ENCODE measurements at places on chromosomes 11 and 22.

DNA sequence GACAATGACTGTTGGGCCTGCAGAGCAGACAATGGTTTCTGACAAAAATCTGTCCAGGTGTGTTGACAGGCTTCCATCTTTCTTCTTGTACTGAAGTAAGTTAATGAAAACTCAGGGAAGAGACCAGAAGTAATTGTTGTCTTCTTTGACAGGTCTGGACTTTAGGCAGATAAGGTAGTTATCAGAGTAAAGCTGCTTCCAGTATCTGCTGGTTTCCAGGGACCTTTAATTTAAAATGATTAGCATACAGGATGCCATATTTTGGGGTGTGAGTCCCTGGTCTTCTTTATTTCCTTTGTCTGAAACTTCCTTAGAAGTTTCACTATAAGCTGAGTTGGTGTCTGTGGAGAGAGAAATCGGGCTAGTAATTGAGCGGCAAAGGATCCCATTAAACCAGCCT is 1.4 kb downstream of the TMX2 start:
- no peak for DNase-seq

DNA sequence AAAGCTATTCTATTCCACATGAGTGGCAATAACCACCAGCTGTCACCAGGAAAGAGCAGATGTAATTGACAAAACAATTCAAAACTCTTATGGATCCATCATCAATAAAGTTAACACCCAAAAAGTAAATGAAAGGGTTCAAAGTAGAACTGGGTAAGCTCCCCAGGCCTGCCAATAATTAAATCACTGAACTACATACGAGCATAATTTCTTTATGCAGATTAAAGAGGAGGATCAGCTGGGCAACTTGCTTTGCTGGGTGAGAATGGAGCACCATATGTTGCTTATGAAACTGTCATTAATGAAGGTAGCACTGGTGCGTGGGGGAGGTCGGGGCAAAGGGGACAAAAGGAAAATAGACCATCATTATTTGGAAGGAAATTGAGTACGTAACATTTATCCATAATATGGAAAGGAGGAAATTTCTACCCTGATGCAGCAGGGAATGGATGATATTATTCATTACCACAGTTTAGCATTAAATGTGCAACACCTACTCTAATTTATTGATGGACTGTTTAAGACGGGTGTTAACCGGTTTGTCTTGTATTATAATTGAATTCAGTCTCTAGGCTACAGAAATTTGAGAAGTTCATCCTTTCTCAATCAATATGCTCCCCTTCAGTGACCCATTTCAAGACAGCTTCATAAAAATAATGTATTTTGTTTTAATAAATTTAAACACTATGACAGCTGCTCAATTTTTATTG is 315.9 kb downstream of the CADM1 start:
- DNase-seq: no peak

GRCh38 chr11:131392528-131393255 is 22.3 kb downstream of the NTM start:
- DNase-seq: peak; percentile 28

- no peak for DNase-seq
Measured at GRCh38 chr11:66676931-66677598, 622 bp downstream of the RBM4B start.

- peak; percentile 77 for DNase-seq
Measured at GRCh38 chr22:40176921-40177737, 596 bp upstream of the TNRC6B start.

- DNase-seq: no peak
Measured at GRCh38 chr11:129402206-129403171, 26.8 kb downstream of the BARX2 start.

DNA sequence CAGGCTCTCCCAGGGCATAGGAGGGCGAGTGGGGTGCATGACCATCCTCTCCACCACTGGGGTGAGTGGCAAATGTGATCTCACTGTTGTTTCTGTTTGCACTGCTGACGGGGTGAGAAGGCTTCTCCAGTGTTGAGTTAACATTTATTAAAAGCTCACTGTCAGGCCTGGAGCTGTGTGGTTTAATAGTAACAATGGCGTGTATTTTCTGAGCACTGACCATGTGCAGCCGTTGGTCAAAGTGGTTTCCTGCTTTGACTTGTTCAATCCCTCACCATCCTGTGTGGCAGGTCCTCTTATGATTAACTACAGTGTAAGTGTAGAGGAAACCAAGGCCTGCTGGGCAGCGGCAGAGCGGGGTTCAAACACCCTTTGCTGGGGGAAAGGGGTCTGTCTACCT is 4.4 kb downstream of the A4GALT start:
- DNase-seq: no peak

GRCh38 chr22:40238425-40239344 is 61.0 kb downstream of the TNRC6B start:
- DNase-seq: no peak

DNA sequence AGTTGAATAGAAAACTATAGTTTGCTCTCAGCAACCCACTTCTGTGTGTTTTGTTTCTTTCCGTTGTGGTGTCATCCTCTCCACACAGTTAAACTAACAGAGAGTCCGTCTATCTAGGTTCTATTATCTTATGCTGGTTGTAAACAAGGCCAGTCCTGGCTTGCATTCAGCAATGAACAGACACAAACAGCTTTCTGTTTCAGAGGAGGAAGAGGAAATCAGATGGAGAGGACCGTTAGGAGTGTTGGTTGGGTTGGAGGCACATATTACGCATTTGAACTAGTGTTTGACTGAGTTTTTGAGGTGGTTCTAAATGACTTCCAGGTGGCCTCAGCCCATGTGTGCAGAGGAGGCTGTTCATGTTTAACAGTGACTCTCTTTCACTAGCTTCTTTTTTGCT is 129.5 kb upstream of the SORL1-AS1 start:
- no peak for DNase-seq

DNA sequence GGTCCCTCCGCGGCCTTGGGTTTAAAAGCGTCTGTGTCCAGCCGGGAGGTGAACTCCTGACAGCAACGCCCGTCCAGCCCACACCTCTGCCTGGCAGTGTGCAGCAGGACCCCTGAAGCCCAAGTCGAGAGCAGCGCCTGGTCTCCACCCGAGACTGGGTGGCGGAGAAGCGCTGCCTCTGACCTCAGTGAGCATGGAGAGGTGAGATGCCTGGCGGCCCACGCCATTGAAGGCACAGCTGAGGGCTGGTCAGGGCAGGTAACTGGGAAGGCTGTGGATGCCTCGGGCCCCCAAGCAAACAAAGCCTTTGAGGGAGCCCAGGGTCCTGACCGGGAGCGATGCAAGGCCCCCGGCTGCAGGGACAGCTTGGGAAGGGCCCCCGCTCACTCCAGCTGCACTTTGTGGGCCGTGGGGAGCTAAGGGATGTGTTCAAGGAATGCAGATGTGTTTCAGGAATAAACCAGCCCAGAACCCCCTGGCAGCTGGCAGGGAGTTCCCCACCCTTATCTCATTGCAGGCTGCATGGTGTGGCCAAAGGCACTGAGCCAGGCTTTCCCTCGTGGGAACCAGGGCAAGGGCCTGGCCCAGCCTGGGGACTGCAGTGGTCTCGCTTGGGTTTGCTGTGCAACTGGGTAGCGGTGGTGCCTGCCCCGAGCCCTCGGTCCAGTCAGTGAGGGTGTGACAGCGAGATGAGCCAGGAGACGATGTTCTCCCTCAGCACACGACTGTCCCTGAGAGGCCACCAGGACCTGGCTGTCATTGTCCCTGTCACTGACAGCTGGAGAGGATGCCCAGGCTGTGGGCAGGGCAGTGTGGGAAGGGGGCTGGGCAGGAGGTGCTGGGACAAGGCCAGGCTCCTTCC is 92.5 kb downstream of the WNT7B start:
- no peak for DNase-seq

- no peak for DNase-seq
Measured at GRCh38 chr22:19664951-19665783, 49.1 kb upstream of the SEPTIN5 start.

GRCh38 chr11:46381048-46381818 is at the start of gene MDK:
MDK (plus strand) TSS chr11:46381669; CDS start chr11:46382058, 389 bp downstream.
- no peak for DNase-seq

- peak; percentile 66 for DNase-seq
Measured at GRCh38 chr11:104094576-104094975, 58.1 kb downstream of the DDI1 start.

GRCh38 chr22:50676661-50677492 is 4.3 kb downstream of the SHANK3 start:
- no peak for DNase-seq

DNA sequence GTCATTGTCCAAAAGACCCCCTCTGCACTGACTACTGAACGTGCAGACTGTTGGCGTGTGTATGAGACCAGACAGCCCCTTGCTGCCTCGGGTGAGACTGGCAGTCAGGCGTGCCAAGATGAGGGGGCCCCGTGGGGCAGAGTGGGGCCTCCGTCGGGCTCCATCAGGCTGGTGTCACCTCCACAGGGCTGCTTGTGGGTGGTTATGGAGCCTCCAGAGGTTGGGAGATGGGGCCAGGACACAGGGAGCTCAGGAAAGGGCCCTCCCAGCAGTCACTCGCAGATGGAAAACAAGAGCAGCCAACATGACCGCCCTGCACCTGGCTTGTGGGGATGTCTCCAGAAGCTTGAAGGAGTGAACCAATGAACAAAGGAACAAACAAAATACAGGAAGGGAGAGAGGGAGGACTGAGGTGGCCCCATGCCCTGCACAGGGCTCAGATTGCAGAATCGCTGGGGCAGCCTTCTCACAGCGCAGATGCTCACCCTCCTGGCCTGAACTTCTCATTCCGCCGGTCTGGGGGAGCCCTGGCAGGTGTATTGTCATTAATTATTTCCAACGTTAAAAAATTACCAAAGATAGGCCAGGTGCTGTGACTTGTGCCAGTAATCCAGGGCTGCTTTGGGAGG is 5.5 kb upstream of the PHLDA2 start:
- DNase-seq: no peak

GRCh38 chr11:74116719-74117118 is 54.1 kb downstream of the C2CD3 start:
- no peak for DNase-seq

DNA sequence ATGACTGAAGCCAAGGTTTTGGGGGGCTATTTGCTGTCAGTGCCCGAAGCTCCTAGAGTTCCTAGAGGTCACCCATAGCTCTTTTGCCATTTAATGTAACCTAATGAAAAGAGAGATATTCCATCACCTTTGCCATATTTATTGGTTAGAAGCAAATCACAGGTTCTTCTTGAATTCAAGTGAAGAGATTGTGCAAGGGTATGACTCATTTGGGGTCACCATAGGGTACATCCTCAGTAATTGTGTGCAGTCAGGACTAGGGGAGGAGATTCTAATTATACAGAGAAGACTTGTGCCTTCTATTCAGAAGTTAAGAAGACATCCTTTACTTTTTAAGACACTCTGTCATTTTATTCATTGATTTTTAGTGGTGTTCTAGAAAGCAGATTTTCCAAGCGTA is 6.9 kb upstream of the PRAME start:
- peak; percentile 3 for DNase-seq

- no peak for DNase-seq
Measured at GRCh38 chr11:88404391-88404790, 66.9 kb upstream of the CTSC start.

DNA sequence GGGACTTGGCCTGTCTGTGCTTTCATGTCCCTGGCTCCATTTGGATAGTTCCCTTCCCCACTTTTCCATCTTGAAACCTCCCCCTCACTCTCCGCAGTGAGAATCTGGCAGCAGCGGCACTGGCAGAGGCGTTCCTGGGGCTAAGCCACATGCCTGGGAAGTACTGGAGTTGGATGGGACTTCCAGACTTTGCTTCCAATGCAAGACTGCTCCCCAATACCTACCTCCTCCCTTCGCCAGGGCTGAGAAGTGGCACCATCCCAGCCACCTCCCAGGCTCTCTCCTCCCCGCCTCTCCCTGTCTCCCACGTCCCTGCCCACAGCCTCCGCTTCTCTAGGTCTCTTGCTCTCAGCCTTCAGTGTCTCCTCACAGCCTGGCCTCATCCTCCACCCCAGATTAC is 16.6 kb downstream of the TST start:
- DNase-seq: no peak

DNA sequence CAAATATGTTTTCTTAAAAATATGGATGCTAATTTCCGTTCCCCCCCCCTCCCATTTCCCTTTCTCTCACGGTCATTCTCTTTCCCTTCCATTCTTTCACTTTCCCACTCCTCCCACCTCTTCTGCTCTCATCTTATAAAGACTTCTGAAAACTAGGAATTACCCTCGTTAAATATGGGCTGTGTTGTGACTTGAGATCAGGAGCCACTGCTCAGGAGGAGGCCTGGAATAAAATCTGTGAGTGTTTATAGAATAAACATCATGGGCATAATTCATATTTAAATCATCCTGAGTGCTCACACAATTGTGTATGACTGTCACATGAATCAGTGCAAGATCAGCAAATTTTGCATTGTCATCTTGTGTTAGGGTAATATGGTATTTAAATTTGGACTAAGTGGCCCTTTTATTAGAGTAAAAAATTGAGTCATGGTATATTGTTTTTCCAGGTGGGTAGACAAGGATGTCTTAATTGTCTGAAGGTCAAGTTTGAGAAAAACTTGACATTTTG is 208.0 kb downstream of the DDX10 start:
- no peak for DNase-seq

- no peak for DNase-seq
Measured at GRCh38 chr11:93613231-93613831, 48.2 kb upstream of the CEP295 start.

DNA sequence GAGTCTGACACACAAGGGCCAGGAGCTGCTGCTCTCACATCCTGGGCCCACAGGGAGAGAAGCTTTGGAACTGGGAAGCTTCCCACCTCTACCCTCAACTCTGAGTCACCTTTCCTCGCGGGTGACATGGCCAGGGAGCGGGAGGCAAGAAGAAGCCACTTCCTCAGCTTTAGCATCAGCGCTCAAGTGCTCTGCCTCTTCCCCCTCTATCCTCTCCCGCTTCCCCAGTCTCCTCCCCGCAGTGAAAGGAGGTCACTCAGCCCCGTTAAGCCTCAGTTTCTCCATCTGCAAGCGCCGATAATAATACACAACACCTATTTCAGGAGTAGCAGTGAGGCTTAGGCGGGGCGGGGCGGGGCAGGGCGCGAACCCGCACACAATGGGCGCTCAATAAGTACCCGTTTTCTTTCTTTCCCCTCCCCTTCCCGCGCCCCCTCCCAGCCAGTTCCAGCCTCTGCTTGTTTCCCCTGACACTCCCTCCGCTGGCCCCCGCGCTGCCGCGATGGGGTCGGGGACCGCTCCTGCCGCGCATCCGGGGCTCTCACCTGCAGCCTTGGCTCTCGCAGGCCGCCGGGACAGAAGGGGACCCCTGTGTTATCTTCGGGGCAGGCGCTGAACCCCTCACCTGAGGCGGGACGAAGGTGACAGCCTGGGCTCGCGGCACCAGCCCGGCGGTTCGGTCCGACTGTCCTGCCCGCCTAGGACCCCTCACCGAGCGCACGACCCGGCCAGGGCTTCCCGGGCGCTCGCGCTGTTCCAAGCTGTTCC is 892 bp downstream of the GDPD5 start:
- peak; percentile 21 for DNase-seq

GRCh38 chr22:44707752-44708151 is 5.7 kb downstream of the PRR5 start:
- DNase-seq: no peak

DNA sequence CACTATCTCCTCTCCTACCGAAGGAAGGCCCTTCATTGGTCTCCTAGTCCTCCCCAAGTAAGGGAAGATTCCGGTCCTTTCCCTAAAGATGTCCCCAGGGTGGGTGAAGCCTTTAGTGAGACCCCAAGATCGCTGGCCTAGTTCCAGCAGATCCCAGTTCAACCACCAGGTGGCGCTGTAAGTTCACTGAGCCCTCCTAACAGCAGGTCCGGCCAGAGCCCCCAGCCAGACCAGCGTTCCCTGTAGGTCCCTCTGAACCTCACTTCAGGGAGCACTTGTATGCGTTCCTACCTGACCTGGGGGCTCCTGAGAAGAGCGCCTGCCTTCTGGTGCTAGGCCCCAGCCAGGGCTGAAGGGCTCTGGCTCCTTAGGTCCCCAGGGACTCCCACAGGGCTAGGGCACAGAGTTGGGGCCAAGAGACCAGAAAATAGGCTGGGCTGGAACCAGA is 38.1 kb downstream of the LMO1 start:
- peak; percentile 63 for DNase-seq

GRCh38 chr22:46795140-46795539 is 32.7 kb downstream of the TBC1D22A start:
- no peak for DNase-seq

All from fibroblast of upper back skin (primary cell).